ENCODE measurements at places on chromosomes 1 and 21. TPM values are rescaled to one million over a fixed set of nuclear protein-coding genes. Genes with fewer than 3 reads are reported as not detected.

Gene SOX13
- 9.7 TPM for total RNA-seq

Gene NUP210L
- not detected for total RNA-seq

Gene AGT
- not detected for total RNA-seq

Gene CHIA
- total RNA-seq = not detected

Gene TTC39A
- total RNA-seq = 2.4 TPM

Gene BTG3
- 45.5 TPM for total RNA-seq

Gene AMY1A
- not detected for total RNA-seq
